Activated CD8-positive, alpha-beta memory T cell treated with anti-CD3 and anti-CD28 coated beads for 1 hour (primary cell): ENCODE measurements at places on chromosomes 2 and 18.

- DNase-seq = no peak
Measured at GRCh38 chr18:47095810-47096209, 54.5 kb downstream of the HDHD2 start.

DNA sequence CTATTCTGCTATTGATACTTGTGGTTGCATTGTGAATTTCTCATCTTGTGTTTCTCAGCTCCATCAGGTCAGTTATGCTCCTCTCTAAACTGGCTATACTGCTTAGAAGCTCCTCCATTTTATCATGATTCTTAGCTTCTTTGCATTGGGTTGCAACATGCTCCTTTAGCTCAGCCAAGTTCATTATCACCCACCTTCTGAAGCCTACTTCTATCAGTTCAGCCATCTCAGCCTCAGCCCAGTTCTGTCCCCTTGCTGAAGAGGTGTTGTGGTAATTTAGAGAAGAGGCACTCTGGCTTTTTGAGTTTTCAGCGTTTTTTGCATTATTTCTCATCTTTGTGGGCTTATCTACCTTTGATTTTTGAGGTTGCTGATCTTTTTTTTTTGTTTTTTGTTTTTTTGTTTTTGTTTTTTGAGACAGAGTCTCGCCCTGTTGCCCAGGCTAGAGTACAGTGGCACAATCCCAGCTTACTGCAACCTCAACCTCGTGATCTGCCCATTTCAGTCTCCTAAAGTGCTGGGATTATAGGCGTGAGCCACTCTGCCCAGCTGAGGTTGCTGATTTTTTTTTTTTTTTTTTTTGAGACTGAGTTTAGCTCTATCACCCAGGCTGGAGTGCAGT, 36.0 kb downstream of the ANKRD12 start:
- no peak for DNase-seq

DNA sequence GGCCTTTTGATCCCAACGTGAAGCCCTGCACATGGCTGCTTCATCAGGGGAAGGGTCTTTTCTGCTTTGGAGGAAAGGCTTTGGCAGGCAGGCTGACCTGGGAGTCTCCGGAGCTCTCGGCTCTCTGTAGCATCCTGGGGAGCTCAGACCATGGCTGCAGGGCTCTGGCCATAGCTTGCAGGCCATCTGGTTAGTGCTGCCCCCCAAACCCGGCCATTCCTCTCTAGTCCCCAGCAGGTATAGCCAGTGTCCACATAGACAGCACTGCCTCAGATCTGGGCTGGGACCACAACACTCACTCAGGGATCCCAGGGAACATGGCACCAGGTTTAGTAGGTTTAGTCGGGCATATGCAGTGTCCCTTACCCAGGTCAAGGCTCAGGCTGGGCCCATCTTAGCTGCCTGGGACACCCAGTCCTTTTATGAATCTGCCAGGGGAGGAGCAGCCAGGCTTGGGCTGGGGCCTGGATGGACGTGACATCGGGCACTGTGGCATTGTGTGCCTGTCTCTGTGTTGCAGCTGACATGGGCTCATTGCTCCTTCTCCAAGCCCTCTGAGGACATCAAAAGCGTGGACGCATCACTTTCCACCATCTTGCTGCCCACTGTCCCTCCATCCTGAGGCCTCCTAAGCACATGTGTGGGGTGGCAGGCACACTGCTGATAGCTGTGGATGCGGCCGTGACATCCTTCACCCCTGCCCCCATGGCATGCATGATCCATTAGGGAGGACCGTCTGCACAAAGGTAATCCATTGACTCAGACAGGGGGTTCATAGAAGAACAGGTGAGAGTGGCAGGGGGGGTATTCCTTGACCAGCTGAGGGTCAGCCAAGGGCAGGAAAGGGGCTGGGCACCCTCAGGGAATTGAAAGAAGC, 19.2 kb upstream of the GPR35 start:
- DNase-seq = no peak

DNA sequence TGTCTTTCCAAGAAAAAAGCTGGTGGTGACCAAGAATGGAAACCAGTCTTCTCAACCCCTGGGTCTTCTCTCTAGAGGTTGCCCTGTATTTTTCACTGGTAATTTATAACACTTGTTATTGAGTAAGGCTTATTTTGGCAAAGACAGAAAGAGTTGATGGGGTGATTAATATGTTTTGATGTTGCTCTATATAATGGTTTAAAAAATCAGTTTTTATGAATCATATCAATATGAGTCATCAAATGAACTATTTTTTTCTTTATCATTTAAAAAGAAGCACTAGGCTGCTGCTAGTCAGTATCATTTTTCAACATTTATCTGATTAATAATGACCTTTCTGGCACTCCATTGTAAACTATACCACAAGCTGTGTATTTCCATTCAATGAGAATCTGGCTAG, 1142.2 kb downstream of the LRP1B start:
- no peak for DNase-seq

DNA sequence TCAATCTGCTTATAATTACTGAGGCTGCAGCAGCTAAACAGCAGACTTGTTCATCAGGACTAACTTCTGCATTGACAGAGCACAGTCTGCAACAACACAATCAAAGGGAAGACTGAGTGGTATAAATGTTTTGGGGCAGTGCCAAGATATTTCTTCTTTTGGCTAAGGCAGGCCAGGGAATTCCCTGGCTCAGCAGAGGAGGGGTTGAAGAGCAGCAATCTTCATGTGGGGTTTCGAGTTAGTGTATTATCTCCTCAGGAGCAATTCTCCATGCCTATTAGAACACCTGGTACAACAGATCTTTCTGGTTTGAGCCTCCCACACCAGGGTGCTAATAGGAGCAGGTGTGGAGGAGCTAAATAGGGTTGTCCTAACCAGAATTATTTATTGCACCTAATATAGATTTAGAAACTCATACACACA, 103.0 kb upstream of the STK17B start:
- no peak for DNase-seq

- no peak for DNase-seq
Measured at GRCh38 chr2:72765997-72766609, 59.7 kb downstream of the EXOC6B start.

DNA sequence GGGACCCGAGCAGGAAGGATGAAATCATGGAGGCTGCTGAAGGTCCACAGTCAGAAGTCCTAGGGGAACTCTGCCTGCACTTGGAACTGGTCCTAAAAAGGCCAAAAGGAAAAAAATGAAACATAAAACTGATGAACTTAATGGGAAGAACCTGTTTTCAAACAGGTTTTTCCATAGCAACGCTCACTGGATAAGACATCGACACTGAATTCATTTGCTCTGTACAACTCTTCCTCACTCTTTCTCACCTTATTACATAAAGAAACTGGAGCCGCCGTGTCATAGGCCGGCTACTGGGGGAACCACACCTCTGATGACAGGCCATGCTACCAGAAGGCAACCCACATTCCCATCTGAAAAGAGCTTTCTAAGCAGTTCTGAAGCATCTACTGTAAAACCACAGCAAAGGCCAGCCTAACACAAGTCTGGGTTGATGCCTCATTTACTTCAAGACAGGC, 83.6 kb downstream of the FARSB start:
- no peak for DNase-seq

GRCh38 chr2:147375073-147375472, 469.8 kb upstream of the ACVR2A start:
- DNase-seq = no peak

GRCh38 chr2:45128580-45128997, 119.3 kb upstream of the SIX2 start:
- no peak for DNase-seq

DNA sequence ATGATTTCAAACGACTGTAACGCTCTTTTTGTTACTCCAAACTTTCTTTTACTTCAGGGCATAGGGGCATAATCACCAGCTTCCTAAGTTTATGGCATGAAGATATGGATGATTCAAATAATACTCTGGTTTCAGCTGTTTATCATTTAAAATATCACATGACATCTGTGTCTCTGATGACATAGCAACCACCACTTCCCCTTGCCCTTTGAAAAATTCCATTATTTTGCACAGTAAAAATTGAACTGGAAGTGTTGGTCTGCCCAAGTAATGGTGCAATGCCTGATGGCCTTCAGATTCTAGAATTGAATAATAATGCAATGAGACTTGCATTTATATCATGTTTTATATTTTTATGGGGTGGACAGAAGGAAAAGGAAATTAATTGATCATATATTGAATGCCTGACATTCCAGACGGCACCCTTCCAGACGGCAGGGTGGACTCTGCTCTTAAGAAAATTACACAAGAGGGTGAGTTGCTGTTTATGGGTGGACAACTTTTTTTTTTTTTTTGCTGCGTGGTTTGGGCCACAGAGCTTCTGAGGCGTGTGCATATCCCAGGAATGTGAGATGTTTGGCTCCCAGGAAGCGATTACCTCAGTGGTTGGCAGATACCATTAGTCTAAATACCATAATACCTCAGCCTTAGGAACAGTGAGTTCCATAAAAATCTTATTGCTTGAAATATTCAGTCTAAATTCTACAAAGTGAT, 101.7 kb upstream of the ZNF521 start:
- no peak for DNase-seq

DNA sequence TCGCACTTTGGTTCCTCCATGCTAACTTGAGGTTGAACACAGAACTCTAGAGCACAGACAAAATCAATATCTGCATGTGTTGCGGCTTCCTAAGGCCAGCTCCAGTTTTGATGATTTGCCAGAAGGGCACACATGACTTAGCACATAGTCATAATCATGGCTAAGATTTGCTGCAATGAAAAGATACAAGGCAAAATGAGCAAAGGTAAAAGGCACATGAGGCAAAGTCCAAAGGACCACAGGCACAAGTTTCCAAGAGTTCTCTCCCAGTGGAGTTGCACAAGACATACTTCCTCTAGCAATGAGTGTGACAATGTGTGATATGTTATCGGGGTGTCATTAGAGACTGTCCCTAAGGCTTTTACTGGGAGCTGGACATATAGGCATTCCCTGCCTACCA, 24.2 kb upstream of the CXXC1 start:
- DNase-seq = no peak

DNA sequence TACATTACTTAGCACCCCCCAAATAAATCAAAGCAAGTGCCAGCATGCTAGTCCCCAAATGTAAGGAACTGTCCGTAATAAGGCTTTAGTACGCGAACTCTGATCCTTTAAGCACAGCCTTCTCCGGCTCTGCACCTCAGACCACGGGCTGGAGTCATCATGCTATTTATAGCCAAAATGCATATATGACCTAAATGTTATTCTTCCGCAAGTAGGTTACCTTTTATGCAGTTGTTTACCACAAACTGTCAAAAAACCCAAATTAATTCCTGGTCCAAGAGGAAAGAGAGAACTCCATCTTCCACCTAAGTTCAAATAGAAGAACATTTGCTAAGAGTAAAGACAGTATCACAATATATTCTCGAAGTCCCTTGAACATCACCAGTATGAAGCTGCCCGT, 42.7 kb downstream of the ZNF516 start:
- no peak for DNase-seq

- no peak for DNase-seq
Measured at GRCh38 chr18:42925036-42925435, 190.4 kb downstream of the RIT2 start.

DNA sequence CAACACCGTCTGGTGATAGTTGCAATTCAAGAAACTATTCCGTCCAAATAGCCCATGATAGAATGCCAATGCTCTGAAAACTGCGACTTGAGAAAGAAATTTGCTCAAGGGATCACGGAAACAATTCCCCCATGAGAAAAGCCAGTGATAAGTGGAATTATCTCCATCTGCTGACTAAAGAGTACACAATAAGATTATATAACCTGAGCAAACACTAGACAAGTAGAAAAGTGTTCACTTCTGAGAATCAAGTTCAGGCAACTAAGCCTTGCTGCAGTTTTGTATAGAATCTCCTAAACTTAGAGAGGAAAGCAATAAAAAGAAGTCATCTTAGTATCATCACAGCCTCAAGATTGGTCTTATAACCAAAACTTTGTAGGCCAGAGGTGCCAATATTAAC, 336.3 kb upstream of the NRXN1 start:
- DNase-seq = no peak

DNA sequence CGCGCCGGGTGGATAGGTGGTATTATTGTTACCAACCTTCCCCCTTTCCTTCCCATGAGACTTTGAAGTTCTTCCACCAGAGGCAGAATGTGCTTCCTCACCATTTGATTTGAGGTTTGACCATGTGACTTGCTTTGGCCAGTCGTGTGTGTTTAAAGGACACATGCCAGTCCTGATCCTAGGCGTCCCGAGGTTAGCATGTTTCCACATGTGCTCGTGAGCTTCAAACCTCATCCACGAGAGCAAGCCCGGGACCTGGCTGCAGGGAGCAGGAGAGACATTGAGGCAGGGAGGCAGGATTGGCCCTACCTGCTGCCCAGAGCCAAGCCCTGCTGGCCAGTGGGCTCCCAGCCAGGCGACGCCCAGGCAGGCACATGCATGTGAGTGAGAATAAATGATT, 27.4 kb upstream of the EDAR start:
- DNase-seq = no peak

- DNase-seq = no peak
Measured at GRCh38 chr2:12361506-12361905, 355.2 kb upstream of the TRIB2 start.

GRCh38 chr18:32803568-32803967, 30.7 kb upstream of the KLHL14 start:
- no peak for DNase-seq

- no peak for DNase-seq
Measured at GRCh38 chr2:26344581-26345282, 1.2 kb upstream of the SELENOI start.

DNA sequence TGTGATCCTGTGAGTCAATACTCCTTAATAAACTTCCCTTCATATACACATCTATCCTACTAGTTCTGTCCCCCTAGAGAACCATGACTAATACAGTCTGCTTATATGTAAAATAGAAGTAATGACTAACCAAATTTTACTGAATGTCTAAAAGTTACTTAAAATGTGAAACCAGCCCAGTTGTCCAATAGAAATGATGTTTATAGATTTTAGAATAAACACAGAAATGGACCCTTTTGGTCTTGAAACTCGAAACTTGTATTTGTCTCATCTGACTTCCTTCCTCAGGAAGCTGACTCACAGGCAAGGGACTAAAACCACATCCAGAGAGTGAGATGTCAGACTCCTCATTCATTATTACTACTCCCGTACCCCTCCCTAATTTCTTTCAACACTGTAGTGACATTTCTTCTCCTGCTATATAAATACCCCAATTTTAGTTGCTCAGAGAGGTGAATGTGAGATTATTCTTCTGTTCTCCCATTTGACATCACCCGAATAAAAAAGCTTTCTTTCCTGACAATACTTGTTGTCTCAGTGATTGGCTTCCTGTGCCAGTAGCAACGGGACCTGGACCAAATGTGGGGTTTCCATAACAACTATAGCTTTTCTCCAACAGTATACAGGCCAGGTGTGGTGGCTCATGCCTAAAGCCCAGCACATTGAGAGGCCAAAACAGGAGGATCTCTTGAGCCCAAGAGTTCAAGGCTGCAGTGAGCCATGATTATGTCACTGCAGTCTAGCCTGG, 486.0 kb downstream of the ERBB4 start:
- no peak for DNase-seq
